ENCODE measurements at places on chromosomes 16 and 17.

- no peak for DNase-seq
These were observed 41.4 kb downstream of the DDX19A start for GRCh38 chr16:70388006-70388680.

- DNase-seq = no peak
These were observed 111.1 kb downstream of the GAS7 start for GRCh38 chr17:10087355-10087754.

DNA sequence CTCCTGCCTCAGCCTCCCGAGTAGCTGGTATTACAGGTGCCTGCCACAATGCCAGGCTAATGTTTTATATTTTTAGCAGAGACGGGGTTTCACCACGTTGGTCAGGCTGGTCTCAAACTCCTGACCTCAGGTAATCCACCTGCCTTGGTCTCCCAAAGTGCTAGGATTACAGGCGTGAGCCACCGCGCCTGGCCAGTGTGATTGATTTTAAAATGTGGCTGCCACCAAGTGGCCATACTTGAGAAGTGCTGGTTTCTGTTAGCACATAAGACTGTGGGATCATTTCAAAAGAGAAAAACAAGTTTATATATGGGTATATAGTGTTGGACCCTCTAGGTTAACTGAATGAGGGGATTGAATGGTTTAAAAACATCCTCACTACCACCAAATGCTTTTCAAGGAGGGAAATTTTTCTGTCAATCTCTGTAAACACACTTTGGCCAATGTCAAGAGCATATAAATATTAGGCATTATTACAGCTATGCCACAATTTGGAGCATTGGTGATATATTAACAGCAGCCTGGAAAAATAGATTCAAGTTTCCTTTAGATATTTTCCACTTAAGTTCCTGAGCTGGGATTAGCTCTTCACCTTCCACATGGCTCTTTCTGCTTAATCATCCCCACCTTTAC, 13.5 kb upstream of the DHRS13 start:
- DNase-seq = no peak

- DNase-seq = no peak
These were observed 4.0 kb downstream of the IRX5 start for GRCh38 chr16:54934481-54935265.

- DNase-seq = peak; percentile 37
These were observed 7.4 kb downstream of the CDK5RAP3 start for GRCh38 chr17:47978324-47978723.

DNA sequence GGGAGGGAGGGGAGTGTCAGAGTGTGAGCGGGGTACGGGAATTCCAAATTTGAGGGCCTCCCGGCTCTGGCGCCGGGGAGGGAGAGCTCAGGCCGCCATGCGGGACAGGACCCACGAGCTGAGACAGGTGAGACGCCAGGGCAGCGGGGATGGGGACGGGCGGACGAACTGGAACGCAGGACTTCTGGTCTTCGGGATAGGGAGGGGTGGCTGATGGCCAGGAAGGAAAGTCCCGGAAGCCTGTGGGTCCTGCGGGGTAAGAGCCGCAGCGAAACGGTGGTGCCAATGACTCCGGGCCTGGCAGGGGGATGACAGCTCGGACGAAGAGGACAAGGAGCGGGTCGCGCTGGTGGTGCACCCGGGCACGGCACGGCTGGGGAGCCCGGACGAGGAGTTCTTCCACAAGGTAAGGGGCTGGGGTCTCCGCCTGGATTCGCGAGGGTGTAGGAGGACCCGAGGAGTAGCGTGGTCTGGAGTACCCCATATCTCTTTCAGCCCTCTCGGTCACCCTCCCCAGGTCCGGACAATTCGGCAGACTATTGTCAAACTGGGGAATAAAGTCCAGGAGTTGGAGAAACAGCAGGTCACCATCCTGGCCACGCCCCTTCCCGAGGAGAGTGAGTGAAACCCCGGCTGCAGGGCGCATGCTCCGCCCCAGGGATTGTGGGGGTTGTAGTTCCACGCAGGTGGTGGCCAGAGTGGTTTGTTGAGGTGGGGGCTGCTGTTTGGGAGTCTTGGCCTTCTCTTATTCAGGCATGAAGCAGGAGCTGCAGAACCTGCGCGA, 543 bp downstream of the STX4 start:
- DNase-seq = peak; percentile 84

- DNase-seq = no peak
These were observed 90.2 kb downstream of the SYCE1L start for GRCh38 chr16:77289331-77289809.

- DNase-seq = no peak
These were observed 22.8 kb upstream of the WFDC1 start for GRCh38 chr16:84271866-84272265.

- no peak for DNase-seq
These were observed 5.3 kb downstream of the PLD6 start for GRCh38 chr17:17200831-17201230.

- DNase-seq = no peak
These were observed at the start of gene CHAD for GRCh38 chr17:50468304-50469207. TSS of gene CHAD (minus strand) at chr17:50468880. CDS start at chr17:50468813, 67 bp downstream.
